ENCODE measurements at places on chromosomes 11 and 22. TPM values are rescaled to one million over a fixed set of nuclear protein-coding genes. Genes with fewer than 3 reads are reported as not detected.

DNA sequence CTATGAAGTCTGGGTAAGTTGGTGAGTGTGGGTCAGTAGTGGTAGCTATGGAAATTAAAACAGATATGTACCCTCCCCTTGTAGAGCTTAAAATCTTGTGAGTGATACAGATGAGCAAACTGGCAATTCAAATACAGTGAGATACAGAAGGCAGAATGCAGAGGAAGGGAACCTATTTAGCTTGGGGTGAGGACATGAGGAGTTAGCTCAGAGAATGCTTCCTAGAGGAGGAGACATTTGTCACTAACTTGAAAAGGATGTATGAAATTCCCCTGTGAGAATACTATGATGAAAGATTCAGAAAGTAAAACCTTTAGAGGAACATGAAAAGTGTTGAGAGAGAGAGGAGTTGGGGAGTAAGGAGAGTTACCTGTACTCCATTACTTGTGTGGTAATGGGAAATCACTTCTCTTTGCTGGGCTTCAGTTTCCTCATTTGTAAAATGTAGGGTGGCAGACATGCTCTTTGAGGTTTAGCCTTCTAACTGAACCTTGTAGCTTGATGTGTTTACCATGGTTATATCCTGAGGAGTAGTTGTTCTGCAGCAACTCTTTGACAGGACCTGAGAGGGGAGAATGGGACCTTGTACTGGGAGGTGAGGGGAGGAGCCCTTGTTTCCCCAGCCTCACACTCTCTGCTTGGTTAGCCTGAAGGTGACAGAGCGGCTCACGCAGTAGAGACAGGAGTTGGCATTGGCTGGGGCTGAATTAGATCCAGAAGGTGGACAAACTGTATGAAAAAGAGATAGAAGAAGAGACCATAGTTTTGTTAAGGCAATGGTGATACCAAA is 17.9 kb downstream of the SWAP70 start:
- DNase-seq, result no peak

GRCh38 chr11:18145025-18145424 is 12.7 kb downstream of the MRGPRX3 start:
- no peak for DNase-seq

GVQW3 gene
- 1.3 TPM for total RNA-seq

DNA sequence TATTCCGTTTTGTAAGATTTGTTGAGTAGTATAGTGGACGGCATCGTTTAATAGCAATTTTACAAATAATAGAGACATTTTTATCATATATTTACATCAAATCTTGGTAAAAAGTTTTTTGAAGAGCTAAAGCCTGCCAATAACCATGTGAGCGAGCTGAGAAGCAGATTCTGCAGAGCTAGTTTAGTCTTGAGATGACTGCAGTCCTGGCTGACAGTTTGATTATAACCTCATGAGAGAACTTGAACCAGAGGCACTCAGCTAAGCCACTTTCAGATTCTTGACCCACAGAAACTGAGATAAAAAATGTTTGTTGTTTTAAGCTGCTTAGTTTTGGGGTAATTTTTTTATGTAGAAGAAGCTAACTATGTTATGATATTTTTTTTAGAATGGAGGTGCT is 78.9 kb downstream of the PDE3B start:
- no peak for DNase-seq

CHRDL2 gene
- total RNA-seq, result not detected

DNA sequence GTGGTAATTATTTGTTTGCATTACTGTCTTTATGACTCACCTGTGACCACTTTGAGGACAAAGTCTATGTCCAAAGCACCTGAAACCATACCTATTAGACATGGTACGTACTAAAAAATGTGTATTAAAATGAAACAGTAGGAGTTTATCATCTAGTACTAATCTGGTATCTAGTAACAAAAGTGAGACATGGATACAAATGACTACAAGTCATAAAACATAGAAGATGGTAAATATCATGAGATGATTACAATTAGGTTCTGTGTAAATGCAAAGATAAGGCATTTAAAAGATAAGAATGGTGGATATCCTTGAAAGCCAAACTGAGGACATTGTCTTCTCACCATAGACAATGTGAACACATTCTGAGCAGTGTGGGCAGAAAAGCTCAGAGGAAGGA is 113.5 kb upstream of the GUCY1A2 start:
- DNase-seq, result no peak

MS4A14 gene
- not detected for total RNA-seq

DNA sequence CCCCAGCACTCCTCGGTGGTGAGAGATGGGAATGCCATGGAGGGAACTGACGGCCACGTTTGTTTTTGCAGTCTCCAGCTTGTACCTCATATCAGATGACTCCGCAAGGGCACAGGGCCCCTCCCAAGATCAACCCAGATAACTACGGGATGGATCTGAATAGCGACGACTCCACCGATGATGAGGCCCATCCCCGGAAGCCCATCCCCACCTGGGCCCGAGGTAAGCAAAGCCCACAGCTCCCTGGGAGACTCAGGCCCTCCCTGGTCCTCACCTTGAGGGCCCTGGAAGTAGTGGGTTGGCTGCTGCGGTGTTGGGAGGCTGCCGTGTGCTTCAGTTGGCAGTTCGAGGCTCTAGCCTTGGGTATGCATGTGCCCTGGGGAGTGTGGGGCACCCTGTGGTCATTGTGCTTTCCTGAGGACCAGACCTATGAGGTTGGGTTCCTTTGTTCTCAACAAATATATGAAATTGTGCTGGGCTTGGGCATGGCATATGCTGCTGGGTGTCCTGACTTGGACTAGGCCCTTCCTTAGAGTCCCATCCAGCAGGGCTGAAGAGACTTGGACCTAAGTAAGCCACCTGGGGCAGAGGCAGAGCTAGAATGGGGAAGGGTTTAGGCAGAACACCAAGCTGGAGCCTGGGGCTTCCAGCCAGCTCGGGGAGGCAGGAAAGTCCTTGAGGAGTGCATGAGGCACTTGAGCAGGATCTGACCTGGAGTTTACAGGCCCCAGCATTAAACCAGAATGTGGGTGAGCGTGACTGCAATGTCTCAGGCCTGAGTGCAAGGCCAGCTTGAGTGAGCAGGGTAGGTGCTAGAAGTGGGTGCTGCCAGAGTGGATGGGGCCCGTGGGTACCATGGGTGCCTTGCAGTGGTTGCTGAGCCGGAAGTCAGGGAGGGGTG is 26.4 kb downstream of the INCENP start:
- DNase-seq, result no peak

DNA sequence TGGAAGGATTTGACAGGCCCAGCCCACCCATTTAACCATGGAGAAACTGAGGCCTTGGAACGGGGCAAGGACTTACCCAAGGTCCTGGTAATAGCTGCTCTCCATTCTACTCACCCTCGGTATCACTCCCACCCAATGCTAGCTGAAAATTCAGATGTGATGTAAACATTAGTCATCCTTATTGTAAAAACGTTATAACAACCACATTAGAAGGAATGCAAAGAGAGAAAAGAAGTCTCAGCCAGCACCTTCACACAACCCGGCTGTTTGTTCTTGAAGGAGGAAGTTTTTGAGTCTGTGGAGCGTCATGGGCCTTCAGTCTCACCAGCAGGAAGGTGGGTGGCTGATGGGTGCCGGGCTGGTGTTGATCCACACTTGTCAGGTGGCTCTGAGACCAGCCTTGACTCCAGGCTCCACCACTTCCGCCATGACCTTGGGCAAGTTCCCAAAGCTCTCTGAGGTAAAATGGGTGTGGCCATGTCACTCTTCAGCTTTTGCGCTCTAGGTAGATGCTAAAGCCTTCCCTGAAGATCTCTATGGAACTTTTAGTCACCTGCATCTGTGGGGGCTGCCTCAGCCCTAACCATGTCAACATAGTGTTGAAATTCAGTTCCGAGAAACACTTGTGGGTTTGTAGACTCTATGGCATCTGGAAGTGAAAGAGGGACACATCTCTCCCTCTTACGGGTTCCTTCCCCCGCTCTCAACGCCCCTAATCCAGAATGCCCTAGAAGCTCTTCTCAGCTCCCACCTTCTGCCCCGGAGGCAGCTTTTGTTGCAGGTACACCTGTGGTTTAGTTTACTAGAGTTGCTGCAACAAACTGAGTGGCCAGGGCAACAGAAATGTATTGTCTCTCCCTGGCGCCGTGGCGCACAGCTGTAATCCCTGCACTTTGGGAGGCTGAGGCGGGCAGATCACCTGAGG is 14.8 kb downstream of the CD6 start:
- DNase-seq, result no peak

MISFA gene
- total RNA-seq, result not detected

- DNase-seq, result no peak
These were observed 218.2 kb downstream of the JRKL start for GRCh38 chr11:96607864-96608558.

DNA sequence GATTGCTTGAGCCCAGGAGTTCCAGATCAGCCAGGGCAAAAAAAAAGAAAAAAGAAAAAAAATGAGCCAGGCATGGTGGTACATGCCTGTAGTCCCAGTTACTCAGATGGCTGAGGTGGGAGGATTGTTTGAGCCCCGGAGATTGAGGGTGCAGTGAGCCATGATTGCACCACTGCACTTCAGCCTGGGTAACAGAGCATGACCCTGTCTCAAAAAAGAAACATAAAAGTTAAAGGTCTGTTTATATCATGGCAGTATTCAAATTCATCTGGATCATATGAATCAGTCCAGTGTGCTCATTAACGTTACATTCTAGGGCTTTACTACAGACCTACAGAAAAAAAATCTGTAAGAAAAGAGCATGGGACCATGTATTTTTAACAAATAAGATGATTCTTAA is 13.9 kb downstream of the HSD17B12 start:
- peak; percentile 39 for DNase-seq

CEND1 gene
- total RNA-seq, result 0.60 TPM

GRCh38 chr22:31497148-31497938 is 1.0 kb downstream of the SFI1 start:
- no peak for DNase-seq

RIBC2 gene
- 0.30 TPM for total RNA-seq

DNA sequence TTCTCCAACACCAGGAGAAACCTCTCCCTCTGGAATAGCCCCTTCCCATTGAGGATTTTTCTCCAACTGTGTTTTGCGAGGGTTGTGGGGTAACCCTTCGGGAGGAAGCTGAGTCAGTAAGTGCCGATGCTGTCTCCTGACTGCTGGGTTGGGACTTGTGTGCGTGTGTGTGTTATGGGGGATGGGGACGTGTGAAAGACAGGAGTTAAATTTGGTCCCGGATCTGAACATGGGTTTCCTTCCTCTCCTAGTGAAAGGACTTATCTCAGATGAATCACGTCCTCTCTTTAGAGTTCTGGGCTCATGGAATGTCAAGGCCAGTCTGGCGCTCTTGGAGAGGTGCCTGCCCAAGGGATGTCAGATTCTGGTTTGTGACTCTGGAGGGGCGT is 33.3 kb downstream of the KIAA1671 start:
- peak; percentile 30 for DNase-seq

MUC5AC gene
- not detected for total RNA-seq

DNA sequence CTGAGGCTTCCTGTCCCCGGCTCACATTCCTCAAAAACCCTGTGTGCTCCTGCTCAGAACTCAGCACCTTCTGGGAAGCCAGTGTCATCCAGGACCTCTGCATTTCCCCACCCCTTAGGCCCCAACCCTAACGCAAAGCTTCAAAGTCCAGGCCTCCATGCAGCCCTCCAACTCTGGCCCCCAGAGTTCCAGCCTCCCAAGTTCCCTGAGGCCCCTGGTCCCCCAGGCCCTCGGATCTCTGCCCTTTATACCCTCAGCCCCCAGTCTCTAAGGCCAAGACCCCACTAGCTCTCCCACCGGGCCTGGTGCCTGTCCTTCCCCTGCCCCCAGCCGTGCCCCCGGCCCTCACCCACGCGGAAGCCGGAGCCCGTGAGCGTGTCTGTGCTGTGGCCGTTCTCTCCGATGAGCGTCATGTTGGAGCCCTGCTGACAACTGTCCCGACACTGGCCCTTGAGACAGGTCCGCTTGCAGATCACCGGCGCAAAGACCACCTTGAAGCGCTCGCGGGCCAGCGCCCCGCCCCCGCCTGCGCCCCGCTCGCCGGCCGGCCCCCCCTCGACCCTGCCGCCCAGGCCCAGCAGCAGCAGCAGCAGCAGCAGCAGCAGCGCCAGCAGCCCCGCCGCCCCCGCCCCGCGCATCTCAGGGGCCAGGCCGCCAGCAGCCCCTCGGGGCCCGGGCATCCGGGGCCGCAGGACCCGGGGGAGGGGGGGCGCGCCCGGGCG is 718 bp downstream of the LTBP3 start:
- DNase-seq, result no peak

Data from renal cortical epithelial cell (primary cell).